ENCODE measurements at places on chromosomes 7 and 10.
A peak's percentile ranks its signal among the peaks of the same experiment; 100 is the strongest.

GRCh38 chr10:93813507-93814465 lies 56.0 kb downstream of the LGI1 start:
- DNase-seq = peak; percentile 61

DNA sequence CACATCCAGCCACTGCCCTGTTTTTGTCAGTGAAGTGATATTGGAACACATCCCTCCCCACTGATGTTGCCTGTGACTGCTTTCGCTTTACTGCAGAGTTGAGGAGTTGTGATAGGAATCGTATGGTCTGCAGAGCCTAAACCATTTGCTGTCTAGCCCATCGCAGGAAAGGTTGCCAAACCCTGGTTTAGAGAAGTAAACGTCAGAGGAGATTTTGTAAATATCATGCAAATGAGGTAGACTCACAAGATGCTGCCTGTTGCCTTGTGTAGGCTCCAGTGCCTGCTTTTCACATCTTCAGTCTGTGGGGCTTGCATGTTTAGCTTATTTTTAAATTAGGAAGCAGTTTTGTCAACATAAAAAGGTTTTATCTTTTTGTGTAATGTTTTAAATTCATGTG lies 107.1 kb downstream of the TRRAP start:
- no peak for DNase-seq

GRCh38 chr10:104036069-104036384 lies 49.7 kb downstream of the COL17A1 start:
- DNase-seq = no peak

DNA sequence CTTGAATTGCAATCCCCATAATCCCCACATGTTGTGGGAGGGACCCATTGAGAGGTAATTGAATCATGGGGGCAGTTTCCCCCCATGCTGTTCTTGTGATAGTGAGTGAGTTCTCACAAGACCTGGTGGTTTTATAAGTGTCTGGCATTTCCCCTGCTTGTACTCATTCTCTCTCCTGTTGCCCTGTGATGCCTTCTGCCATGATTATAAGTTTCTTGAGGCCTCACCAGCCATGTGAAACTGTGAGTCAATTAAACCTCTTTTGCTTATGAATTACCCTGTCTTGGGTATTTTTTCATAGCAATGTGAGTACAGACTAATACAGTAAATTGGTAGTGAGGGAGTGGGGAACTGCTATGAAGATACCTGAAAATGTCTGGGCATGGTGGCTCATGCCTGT lies 65.0 kb downstream of the ANKRD7 start:
- DNase-seq = no peak

GRCh38 chr10:118311505-118311904 lies 30.6 kb downstream of the FAM204A start:
- DNase-seq = no peak

- no peak for DNase-seq
Observed at GRCh38 chr10:1043532-1043995, 5.4 kb downstream of the IDI1 start.

DNA sequence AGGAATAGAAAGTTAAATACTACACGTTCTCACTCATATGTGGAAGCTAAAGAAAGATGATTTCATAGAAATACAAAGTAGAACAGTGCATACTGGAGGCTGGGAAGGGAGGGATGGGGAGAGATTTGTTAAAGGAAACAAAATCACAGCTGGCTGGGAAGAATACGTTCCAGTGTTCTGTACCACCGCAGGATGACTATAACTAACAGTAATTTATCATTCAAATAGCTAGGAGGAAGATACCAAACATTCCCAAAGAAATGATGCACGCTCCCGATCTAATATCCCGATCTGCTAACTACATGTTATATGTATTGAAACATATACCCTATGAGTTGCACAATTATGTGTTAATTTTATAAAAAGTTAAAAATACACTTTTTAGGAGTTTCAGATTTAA lies 162.3 kb downstream of the ZMYND11 start:
- DNase-seq = peak; percentile 67

DNA sequence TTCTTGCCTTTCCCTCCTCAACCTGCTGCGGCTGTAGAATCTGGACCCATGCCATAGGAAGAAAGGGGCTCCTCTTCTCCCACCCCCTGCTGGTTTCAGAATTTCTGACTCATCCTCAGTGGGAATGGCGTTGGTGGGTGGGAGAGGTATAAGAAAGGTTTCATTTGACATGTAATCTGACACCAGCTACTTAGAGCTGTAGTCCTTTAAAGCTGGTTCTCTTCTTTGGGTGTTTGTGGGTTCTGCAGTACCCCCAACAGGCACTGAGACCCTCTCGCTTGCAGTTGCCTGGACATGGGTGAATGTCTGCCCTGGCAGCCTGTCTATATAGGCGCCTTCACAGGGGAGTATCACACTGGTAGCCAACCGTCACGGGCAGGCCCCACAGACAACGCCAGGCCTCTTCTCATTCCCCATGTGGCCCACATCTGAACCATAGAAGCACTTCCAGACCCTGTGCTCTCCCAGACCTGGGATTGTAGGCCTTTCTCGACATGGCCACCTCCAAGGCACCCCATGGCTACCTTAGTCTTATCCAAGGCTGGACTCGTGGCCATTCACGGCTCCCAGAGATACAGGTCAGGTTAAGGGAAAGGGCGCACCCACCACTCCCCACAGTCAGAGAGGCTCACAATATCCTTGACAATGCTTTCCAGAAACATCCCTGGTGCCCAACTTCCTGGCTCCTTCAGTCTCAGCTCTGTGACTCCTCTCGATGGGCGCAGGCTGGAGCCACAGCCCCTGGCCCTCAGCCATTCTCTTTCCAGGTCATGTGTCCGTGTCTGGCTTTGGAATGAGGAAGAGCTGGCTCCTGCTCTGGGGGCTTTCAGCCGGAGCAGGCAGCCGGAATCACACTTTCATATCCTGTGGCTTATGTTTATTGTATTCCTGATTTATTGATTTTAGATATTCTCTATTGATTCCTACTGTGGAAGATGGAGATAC lies 17.5 kb downstream of the ZNF862 start:
- DNase-seq = peak; percentile 74

- DNase-seq = no peak
Observed at GRCh38 chr10:82228701-82229100, 353.7 kb downstream of the NRG3 start.

- no peak for DNase-seq
Observed at GRCh38 chr7:1019789-1020610, 24.3 kb upstream of the GPR146 start.

GRCh38 chr10:110637558-110638053 lies 6.5 kb upstream of the RBM20 start:
- DNase-seq = no peak

DNA sequence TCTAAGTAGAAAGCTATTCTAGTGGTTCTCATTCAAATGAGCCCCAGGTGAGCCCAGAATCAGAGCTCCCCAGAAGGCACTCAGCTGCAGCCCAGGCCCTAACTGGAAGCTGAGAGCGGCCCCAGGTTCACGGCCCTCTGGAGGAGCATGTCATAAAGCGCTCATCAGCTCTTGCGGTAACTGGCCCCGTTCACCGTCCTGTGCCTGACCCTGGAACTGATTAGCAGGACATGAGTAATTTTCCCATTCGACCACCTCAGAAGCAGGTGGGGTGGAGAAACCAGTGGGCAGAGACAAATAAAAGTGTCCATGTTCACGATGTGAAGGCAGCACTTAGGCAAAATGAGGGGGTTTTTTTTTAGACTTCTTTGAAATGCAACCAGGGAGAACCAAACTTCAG lies 136.1 kb upstream of the LYZL2 start:
- DNase-seq = no peak

GRCh38 chr10:34669079-34669478 lies 146.0 kb downstream of the PARD3 start:
- DNase-seq = no peak

DNA sequence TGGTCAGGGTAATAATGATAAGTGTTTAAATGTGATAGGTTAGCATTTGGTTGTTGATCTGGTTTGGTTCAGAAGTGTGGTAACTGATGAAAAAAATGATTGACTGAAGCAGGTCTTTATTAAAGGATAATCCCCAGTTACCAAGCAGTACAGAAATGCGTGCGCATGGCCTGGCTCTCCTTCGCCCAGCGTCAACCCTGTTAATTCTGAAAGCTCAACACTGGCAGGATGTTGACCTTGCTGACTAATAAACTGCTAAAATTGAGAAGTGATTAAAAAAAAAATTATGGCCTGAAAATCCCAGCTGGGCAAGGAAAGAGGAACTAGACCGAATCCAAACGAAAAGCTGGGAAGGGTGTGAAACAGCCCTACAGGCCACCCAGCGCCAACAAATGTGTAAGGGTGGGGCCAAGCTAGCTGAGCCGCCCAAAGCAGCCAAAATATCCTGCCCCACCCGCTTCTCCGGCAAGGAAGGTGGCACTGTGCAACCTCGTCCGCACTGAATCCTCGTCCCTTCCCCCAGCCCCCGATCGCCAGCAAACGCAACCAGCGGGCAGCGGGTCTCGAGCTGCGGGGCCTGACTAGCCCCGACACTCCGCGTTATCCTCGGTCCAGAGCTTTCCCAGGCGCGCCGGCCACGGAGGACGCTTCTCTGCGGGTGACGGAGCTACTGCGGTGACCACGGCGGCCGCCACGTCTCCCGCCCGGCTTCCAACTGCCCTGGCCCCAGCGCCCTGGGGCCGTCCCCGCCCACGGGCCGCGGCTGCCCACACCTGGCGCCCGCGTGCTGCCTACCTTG lies 561 bp downstream of the SHTN1 start:
- peak; percentile 12 for DNase-seq

GRCh38 chr7:50262916-50263690 lies 41.4 kb upstream of the IKZF1 start:
- no peak for DNase-seq

DNA sequence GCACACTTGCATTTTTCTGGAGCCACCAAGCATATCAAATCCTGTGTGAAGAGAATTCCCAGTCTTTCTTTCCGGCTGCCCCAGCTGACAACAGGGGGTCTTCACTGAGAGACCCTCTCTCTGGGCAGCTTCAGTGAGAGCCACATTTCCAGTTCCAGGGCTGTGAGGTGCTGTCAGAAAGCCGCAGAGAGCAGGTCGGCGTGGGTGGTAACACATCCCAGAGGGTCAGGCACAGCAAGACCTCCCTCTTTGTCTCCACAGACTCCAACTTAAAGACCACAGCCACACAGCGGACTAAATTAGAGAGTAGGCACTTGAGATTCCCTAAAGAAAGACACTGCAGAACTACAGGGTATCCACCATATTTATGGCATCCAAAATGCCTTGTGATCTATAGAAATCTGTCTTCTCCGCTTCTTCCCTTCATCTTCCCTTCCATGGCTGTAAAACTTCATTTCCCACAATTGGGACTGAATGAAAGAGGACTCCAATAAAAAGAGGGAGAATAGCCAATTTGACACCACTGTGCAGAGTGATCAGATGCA lies 116.0 kb upstream of the C7orf33 start:
- DNase-seq = no peak

DNA sequence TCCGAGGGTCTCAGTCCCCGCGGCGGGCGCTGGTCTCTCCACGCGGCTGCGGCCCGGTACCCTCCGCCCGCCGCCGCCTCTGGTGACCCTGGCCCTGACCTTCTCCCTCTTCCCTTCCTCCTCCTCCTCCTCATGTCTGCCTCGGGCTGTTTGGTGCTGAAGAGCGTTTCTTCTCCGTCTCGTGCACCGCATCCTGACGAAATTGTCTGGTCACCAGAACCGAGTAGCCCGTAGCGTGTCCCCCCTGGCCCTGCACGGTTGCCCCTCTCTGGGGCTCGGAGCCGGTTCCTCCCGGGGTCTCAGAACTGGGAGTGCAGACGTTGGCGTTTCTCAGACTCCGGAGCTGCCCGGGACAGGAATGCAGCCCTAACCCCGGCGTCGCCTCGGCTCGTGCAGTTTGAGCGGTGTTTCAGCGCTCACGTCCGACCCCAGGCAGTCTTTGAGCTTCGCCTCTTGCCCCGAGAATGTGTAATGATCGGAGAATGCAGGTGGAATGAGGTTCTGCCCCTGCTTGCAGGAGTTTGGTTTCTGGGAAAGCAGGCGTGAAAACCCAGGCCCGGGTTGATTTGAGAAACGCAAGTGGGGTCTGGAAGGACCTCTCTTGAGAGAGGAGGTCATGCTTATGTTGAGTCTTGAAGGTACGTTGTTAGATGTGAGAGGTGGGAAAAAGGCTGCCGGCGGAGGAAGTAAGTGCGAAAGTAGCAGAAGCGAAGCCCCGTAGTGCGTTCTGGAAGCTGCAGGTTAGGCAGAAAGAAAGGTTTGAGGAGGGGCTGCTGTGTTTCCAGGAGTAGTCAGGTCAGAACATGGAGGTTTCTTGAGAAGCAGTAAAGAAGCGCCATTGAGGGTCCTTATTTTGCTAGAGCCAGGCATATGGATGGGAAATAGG lies 743 bp downstream of the RBM17 start:
- no peak for DNase-seq

DNA sequence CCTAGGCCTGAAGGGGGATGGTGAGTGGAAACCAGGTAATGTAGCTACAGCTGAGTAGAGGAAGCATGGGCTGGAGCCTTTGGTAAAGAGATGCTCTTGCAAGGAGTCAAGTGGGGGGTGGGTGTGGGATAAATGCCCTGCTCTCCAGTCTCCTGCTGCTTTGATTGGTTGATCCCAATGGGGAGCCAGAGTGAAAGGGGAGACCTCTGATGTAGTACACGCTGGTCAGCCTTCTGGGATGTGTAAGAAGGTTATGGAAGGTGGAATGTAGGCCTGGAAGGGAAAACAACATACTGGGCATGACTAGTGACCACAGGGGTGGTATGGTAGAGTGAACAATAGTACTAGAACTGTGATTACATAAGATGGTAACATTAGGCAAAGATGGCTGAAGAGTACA lies 44.3 kb downstream of the TET1 start:
- DNase-seq = peak; percentile 18

DNA sequence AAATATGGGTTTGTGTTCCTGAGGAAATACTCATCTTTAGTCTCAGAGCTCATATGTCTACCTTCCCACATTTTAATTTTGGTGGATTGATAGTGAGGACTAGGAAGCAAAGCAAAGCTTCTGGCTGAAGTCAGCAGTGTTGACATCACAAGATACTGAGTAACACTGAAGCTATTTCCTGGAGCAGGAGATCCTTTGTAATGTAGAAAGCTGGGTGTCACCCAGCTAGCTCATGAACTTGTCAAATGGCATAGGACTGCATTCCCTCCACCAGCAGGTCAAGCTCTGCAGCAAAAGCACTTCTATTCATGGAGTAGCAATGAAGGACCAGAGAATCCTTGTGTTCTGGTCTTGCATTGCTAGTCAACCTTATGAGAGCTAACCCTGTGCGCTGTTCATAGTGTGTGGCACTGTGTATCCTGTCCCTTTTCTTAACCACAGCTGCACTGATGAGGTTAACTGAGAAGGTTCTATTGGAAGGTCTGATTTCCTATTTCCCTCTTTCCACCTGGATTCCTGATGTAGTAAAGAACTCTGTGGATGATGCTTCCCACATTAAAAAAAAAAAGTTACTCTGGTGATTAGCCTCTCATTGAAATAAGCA lies 94.8 kb upstream of the ZNF804B start:
- peak; percentile 76 for DNase-seq

DNA sequence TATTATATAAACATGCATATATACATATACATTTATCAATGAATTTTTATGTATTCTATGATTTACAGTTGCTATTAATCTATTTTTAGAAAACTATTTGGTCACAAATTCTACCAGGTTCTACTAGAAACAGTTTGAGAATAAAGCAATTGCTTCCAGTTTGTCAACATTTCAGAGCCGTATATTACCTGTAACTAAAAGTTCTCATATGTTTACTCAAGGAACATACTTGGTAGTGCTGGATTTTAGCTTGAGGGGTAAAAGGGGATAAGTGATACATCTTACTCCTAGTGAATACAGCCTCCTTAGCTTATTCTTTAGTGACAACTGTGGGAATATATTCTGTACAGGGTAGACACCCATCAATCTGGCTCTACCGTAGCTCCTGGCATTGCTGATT lies 1590.5 kb upstream of the LRRTM3 start:
- no peak for DNase-seq

GRCh38 chr7:99465421-99465768 lies 572 bp downstream of the ATP5MF start:
- DNase-seq = no peak

- peak; percentile 36 for DNase-seq
Observed at GRCh38 chr10:88522715-88523114, 60.4 kb downstream of the RNLS start.
